Stimulated activated CD8-positive, alpha-beta memory T cell treated with anti-CD3 and anti-CD28 coated beads, Interleukin-4, amount 100 ng/mL, for 1 hour (primary cell): ENCODE measurements at places on chromosomes 3 and 15.

- DNase-seq, result no peak
Observed at GRCh38 chr3:141933421-141934300, 57.2 kb downstream of the ATP1B3 start.

GRCh38 chr3:9225268-9225667 lies 24.2 kb downstream of the SRGAP3 start:
- DNase-seq, result no peak

GRCh38 chr3:7546253-7546652 lies 685.3 kb downstream of the GRM7 start:
- DNase-seq, result no peak

DNA sequence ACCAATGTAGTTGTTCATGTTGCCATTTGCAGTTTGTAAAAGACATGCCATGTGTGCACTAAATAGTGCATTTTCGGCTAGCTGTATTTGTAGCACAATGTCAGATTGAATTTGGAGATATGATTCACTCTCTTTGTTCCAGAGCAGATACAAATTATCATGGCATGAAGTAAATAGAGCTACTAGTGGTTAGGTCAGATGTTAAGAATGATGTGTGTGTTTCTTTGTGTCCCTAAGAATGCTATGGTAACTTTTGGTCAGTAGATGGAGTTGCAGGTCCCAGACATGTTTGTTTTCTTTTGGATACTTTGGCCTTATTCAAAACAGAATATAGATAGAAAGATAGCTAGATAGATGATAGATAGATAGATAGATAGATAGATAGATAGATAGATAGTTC lies 595.8 kb downstream of the NLGN1 start:
- DNase-seq, result no peak

GRCh38 chr3:2153053-2153452 lies 54.4 kb downstream of the CNTN4 start:
- DNase-seq, result no peak

- no peak for DNase-seq
Observed at GRCh38 chr15:27538325-27538724, 560.8 kb downstream of the OCA2 start.

GRCh38 chr15:65833501-65834205 lies 35.6 kb upstream of the RAB11A start:
- DNase-seq, result no peak

- no peak for DNase-seq
Observed at GRCh38 chr3:164451072-164451910, 627.0 kb downstream of the SI start.

- DNase-seq, result no peak
Observed at GRCh38 chr3:149628957-149629670, 28.7 kb downstream of the WWTR1 start.

- no peak for DNase-seq
Observed at GRCh38 chr15:74782259-74783071, 585 bp downstream of the CSK start.

DNA sequence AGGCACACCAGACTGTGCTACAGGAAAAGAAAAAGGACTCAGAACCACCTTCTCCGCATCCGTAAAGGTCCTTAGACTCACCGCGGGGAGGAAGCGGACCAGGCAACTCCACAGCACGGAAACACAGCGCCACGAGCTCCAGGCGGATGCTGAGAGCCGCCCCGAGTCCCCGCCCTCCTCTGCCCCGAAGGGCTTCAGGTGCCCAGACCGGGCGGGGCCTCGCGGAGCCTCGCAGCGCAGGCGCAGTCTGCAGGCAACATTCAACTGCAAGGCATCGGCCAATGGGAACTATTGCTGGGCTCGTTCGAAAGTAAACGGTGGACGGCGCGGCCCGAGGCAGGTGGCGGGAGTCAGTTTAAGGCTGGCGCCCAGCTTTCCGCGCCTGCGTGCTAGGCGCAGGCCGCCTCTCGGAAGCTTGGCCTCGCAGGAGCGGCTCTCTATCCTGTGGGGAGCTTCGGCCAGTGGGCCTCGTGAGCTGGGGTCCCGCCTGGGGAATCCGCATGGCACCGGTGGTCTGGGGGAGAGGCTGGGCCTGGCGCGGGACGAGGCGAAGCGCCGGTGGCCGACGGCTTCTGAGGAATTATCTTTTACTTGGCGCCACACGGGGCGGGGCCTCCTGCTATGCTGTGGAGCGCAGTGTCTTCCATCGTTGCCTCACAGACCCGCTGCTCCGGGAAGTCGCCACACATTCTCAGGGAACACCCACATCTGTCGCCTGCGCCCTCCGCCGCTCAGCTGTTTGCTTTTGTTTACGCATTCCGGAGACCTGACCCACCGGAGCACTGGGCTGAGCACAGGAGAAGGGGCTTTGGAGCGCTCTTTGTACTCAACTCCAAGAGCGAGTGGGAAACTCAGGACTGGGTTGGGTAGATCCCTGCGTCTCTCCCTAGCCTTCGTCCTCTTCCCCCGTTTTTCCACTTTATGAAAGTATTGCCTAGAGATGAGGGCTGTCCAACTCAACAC lies at the start of gene TRIM59:
TRIM59 (minus strand) TSS at position 151 of the 963 bp plus-strand sequence. CDS start 10,603 bp downstream, outside the sequence.
- DNase-seq, result peak; percentile 93

DNA sequence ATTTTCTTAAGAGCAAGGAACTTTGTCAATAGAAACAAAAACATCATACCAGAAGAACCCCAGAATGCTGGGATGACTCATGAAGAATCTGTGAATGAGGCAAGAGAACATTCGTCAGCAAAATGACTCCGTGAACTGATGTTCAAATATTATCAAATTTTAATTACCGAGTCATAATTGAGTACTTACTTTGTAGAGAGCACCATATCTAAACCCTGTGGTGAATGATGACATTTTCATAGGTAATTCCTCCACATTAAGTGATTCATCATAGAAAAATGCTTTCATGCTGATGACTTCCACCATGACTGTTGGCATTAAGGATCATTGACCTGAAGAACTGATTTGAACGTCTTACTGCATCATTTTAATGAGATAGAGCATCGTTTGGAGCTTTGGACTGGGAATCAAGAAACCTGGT lies 56.3 kb downstream of the PPARG start:
- no peak for DNase-seq

DNA sequence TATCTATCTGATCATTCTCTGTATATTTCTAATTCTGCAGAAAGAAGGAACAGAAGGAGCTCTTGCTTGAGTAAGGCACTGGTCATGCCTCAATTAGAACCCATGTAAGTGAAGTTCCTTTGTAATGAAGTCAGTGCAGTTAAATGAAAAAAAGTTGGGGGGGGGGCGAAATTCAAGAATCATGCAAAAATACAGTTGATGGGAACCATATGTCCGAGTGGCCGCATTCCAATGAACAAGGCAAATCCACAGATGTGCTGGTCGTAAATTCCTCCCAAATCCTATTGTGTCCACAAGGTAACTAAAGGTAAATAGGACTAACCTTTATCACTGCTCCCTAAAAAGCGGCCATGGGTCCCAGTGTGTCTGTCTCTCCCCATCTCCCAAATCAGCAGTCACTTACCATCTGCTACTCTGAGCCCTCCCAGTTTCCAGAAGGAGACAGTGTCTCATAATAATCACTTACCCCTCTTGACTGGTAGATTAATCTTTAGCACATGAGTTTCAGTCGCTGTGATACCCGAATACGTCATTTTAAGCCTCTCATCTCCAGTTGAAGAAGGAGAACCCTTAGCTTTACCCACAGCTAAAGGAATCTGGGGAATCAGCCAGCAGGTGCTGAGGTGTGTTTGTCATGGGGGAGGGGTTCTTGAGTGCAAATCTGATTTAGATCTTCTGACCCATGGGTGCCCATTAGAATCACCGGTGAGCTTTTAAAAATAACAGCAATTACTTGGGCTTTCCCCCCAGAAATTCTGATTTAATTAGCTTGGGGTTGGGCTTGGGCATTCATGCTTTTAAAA lies 56.3 kb upstream of the EPHB3 start:
- DNase-seq, result no peak

DNA sequence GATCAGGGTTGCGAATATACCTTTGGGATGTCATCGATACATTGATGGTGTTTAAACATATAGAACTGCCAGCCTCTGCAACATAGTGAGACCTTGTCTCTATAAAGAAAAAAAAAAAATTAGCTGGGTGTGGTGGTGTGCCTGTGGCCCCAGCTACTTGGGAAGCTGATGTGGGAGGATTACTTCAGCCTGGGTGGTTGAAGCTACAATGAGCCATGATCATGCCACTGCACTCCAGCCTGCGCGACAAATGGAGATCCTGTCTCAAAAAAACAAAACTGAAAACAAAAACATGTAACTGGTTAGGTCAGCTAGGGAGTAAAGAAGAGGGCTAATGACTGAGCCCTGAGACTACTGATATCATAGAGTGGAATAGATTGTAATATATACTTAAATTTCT lies 30.7 kb upstream of the MGA start:
- DNase-seq, result no peak

DNA sequence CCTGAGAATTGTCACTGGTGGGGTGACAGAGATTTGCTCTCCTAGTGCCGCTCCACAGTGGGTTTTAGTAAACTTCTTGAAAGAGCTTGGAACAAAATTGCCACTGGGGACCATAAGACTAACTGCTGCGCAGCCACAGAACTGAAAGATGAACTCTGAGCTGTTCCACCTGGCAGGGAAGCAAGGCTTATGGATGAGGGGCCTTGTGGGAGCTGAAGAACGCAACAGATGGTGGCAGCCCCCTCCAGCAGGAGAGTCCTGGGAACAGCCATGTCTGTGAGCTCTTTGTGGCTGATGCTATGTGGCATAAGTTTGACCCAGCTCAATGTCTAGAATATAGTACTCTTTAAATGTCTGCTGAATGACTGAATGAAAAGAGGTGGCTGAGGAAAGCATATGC lies 66.8 kb upstream of the C2CD4B start:
- DNase-seq, result no peak

DNA sequence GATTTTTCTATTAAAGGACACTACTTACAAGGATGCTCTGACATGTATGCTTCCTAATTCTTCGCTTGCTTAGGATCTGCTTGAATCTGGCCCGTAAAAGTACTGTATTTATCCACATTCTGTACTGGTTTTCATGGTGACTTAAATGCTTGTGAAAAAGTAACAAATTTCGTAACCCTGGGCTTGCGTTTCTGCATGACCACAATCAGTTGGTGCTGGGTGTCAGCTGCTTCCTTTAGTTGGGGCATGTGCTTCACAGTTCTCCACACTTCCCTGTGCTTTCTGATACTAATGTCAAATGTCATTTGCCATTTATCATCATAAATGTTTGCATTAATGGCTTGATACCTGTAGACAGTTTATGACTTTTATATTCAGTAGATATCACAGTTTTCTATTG lies 218.4 kb upstream of the MLF1 start:
- no peak for DNase-seq

GRCh38 chr3:41975416-41976103 lies 13.7 kb upstream of the ULK4 start:
- DNase-seq, result no peak

DNA sequence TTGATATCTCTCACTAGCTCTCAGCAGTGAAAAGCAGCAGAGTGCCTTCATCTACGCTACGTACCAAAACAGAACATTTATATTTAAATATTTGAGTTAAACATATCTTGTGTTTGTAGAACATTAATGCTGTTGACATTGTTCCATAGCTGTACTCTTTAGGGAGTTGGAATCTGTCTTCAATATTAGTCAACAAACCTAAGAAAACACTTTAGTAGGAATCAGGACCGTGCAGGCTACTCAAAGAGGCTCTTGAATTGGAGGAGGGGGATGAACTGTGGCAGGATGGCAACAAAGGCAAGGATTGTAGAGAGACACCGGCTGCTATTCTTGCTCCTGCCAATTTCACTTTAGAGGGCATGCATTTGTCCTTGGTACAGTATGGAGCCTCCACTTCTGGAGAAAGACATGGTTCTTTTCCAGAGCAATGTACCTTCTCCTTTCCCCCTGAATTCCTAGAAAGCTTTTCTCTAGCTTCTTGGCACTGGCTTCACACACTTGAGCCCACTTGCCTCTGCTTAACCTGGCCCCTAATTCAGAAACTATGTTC lies 265.9 kb downstream of the CD47 start:
- no peak for DNase-seq

GRCh38 chr15:59885832-59886231 lies 118.3 kb upstream of the FOXB1 start:
- DNase-seq, result no peak

DNA sequence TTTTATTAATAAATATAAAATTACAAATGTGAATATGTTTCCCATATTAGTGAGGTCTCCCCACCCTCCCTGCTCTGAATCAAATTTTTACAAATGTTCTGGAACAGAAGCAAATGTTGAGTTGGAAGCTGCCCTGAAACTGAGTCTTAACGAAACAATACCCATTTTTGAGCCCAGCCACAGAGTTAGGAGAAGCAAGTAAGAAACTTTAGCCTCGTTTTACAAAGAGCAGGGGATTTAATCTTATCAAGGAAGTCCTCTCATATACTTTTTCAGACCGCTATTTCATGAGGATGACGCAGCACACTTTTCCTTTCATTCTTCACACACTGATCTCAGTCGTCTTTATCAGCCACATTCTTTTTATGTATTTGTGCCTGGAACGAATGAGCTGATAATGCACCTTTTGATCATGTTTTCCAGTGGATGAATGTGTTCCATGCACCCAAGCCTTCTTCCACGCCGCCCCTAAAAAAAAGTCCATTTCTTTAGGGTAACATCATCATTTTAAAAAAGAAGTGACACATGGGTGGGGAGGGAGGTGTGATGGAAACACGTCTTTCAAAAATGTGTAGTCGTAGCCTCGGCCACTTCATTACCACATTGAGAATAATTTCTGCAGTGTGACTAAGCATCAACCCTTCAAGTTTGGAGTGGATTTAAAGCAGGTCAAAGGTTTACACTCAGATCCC lies 48.1 kb downstream of the SETMAR start:
- DNase-seq, result no peak

DNA sequence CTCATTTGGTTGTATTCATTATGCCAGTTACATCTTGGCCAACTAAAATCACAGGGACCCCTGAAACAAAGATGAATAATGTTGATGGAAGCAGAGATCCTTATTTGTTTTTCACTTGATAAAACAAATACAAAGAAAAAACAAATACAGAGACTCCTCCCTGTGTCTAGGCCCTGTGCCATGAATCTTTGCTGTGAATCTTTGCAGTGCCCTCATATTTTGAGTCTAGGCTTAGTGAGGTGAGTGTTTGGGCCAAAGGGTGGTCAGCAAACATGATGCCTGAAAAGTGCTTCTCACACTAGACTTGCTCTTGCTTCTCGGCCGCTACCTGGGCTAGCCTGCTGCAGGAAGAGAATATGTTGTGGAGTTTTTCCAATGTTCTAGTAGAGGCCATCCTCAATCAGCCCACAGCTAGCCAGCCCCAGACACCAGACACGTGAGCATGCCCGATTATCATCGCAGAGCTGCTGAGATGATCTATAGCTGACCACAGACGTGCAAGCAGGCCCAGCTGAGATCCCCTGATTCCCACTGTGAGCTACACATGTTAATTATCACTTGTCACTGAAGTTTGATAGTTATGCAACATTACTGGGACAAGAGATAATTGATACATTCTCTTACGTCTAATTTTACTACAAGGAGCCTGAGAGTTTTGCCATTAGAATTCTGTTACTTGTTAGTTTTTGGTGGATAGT lies 191.4 kb downstream of the THRB start:
- no peak for DNase-seq
